ENCODE measurements at places on chromosomes 4 and X.

GRCh38 chr4:68773699-68774098 is 42.1 kb upstream of the UGT2B10 start:
- no peak for DNase-seq

DNA sequence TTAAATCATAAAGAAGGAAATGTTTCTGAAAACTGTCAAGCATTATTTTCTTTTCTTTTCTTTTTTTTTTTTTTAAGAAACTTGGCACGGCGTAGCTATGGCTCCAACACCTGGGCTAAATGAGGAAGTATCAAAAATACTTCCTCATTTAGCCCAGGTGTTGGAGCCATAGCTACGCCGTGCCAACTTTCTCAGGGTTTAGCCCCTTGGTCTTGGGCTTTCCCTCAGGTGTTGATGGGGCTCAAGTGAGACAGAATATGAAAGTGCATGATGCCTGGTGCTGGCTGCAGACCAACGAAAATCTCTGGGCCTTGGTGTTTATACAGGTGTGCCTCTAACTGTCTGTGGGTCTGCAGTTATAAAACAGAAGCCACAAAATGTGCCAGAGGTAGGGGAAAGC is 132.7 kb downstream of the ARHGAP24 start:
- no peak for DNase-seq

DNA sequence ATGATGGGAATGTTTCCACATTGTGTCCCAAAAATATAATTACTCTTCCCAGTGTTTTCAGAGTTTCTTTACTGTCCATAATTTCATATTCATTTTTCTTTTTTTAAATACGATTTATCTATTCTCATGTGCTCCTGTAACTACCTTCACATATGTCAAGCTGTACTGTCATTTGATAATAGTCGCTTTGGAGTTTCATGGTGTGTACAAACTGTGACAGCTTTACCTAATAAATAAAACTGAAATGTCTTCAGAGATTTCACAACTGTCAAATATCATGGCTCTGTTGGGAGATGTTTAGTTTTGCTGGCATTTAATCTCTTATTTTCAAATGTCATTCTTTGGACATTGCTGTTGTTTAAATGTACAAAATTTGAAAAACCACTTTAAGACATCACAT is 450.2 kb downstream of the TLL1 start:
- DNase-seq: no peak

GRCh38 chrX:46712764-46713163 is 46.2 kb downstream of the SLC9A7 start:
- no peak for DNase-seq

- no peak for DNase-seq
Observed at GRCh38 chr4:143337600-143338287, 1.1 kb downstream of the GAB1 start.

All from CD4-positive, CD25-positive, alpha-beta regulatory T cell (primary cell).